ENCODE measurements at places on chromosomes 13 and 19. TPM values are rescaled to one million over a fixed set of nuclear protein-coding genes. Genes with fewer than 3 reads are reported as not detected.

The KIR3DL1 gene
- polyA plus RNA-seq, result not detected

- DNase-seq, result no peak
Observed at GRCh38 chr13:45718063-45718462, 15.9 kb downstream of the CBY2 start.

DNA sequence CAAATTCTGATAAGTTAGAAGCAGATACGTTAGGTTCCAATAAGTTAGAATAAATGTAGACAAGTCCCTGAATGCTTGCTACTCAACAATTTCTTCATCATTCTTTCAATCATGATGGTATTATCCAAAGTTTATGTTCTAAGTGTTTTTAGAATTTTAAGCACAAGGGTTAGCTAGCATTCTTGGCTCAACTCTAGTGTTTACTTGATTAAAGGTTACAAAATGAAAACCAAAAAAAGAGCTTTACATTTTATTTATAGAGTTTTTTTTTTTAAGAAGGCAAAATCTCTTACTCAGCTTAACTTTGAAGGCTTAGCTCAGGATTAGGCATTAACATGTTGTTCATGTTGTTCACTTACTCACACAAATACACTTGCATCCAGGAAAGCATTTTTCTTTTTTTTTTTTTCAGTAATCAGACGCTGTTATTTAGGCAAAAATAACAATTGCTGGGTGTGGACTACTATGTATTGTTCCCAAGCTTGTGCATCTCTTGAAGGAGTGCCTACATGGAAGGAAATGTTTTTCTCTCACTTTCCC is 420.6 kb downstream of the DCT start:
- no peak for DNase-seq

DNA sequence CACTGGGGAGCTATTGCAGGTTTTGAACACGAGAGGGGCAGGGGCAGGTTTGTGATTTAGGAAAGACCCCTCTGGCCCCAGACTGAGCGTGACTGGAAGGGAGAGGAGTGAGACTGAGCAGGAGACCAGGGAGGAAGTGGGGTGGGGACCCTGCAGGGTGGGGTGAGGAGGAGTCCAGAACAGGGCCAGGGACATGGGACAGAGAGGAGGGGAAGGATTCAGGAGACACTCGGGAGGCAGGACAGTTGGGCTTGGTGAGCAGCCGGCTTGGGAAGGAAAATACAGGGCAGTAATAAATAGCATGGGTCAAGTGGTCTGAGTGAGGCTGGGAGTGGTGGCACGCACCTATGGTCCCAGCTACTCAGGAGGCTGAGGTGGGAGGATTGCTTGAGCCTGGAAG is 9.4 kb downstream of the FOSB start:
- DNase-seq, result no peak

The ZNF581 gene
- 18.4 TPM for polyA plus RNA-seq

The RNF113B gene
- polyA plus RNA-seq, result 117 TPM

The PPM1N gene
- polyA plus RNA-seq, result 3.4 TPM

The URAD gene
- not detected for polyA plus RNA-seq

GRCh38 chr13:35617420-35617819 is 140.9 kb upstream of the MAB21L1 start:
- no peak for DNase-seq

DNA sequence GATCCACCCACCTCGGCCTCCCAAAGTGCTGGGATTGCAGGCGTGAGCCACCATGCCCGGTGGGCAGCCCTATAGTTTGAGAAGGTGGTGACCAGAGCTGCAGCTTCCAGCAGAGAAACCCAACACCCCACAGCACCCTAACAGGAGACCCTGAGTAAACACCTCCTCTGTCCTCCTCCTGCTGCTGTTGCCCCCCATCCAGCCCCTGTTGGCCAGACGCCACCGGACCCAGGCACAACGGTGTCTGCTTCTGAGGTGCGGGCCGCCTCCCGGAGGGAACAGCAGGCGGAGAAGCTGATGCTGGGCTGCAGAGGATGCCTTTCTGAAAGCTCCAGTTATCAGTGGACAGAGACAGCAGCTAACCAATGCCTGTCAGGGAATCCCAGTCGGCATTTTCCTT is 175.5 kb downstream of the COL4A1 start:
- DNase-seq, result no peak

- DNase-seq, result no peak
Observed at GRCh38 chr13:113544071-113544891, 40.3 kb upstream of the TFDP1 start.

GRCh38 chr19:926589-927350 is 935 bp downstream of the ARID3A start:
- no peak for DNase-seq

DNA sequence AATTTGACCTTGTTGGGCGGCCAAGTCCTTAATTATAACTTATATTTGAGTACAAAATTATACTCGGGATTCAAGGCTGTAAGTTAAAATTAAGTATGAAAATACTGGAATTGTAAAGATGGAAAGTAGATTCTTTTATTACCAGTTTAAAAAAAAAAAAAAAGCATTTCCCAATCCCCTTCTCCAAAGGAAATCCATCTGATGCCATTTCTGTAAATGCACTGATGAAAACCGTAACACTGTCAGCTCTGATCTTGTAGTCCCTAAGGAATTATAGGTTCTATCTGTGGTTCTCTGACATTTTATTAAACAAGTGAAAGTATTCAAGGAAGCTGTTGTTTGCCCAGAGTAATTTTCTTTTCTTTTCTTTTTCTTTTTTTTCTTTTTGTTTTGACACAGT is 41.6 kb upstream of the HNRNPA1L2 start:
- no peak for DNase-seq

The CAB39L gene
- 46.9 TPM for polyA plus RNA-seq

DNA sequence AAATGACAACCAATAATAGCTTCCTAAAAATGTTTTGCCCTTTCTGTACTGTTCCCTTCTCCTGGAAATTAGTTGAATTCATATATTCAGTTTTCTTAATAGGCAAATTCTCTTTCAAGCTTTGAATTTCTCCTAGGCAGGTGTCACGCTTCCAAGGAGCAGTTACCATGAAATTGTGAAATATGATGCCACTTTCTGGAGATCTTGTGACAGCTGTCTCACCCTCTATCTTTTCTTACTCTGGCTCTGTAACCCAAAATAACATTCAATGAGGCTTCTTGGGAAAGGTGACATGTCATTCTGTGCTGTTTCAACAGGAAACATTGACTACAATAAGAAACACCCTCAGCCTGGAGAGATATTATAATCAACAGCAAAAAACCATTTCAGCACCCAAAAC is 80.3 kb upstream of the MRI1 start:
- DNase-seq, result no peak

- DNase-seq, result no peak
Observed at GRCh38 chr13:92255526-92255925, 857.1 kb downstream of the GPC5 start.

DNA sequence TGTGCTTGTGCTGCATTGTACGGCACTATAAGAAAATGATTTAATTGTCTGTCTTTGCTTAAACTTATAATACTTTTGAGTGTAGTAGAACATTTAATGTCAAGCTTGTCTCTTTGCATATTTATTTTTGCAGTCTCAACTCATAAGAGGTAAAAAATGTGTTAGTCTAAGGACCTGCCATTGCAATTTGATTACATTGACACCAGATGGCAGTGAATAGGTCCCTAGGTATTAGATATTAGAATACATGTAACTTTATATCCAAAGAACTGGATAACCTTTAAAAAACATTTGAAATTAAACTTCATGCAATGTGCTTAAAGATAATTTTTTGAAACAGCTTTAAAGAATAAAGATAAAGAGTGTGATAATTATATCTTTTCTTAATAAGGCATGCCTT is 1421.3 kb downstream of the OLFM4 start:
- no peak for DNase-seq

The LPAR2 gene
- 73.9 TPM for polyA plus RNA-seq

DNA sequence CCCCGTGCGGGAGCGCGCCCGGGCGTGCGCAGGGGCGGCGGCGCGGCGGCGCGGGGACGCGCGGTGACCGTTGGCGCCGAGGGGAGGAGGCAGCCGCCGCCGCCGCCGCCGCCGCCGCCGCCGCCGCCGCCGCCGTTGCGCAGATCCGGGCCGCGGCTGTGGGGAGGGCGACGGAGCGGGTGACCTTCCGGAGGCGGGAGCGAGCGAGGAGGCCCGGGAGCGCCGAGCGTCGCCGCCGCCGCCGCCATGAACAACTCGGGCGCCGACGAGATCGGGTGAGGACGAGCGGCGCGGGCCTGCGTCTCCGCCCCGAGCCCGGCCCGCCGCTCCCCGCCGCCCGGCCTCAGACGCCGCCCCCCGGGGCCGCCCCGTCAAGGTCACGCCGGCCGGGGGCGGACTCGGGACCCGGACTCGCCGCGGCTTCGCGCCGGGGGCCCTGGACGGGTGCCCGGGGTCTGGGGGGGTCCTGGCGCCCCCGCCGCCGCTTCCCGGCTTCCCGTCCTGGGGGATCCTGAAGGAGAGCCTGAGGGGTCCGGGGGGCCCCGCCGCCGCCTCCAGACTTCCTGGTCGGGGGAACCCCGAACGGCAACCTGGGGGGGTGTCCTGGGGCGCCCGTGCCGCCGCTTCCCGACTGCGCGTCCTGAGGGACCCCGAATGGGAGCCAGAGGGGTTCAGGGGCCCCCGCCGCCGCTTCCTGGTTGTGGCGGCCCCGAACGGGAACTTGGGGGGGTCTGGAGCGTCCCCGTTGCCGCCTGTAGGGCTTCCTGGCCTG is at the start of gene DAZAP1:
Gene DAZAP1, plus strand, starts transcription at position 59 of the 772 bp plus-strand sequence. Its CDS starts 188 bp downstream, at position 247.
- DNase-seq, result no peak

- no peak for DNase-seq
Observed at GRCh38 chr19:1080360-1081161, 13.6 kb downstream of the ARHGAP45 start.

GRCh38 chr13:100815476-100816046 is 141.0 kb upstream of the TMTC4 start:
- no peak for DNase-seq

DNA sequence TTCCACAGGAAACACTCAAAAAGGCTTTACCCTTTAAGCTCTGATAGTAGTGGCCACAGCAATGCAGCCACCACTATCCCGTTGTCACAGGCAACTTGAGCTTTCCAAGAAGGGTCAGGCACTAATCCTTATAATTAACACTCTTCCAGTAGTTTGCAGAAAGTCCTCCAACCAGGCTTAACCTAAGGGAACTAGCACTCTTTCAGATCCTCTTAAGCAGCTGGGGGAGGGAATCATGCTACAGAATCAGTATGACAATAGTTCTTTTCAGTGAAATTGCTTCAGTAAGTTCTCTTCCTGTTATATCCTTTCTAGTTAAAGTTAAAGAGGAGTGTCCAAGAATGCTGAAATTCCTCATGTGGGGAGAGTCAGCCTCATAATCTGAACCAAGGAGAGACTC is 82.2 kb downstream of the TNFSF11 start:
- no peak for DNase-seq
